ENCODE measurements at places on chromosomes 6 and 20.

DNA sequence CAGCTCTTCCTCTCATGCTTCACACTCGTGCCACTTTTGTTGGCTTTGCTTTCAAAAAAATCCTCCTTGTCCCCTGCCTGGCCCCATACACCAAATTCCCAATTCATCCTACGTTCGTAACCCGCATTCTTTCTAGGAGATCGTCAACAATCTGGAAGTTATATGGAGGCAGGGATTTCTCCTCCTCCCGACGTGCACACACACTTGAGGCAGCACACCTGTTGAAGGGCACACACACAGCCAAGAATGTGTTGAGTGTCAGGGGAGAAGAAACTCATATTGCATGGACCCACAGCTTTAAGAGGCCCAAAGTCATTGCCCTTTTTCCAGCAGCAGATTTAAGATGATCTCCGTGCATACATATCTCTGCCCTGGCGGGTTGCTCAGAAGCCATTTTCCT is 28.9 kb downstream of the THBS2 start:
- DNase-seq: no peak

DNA sequence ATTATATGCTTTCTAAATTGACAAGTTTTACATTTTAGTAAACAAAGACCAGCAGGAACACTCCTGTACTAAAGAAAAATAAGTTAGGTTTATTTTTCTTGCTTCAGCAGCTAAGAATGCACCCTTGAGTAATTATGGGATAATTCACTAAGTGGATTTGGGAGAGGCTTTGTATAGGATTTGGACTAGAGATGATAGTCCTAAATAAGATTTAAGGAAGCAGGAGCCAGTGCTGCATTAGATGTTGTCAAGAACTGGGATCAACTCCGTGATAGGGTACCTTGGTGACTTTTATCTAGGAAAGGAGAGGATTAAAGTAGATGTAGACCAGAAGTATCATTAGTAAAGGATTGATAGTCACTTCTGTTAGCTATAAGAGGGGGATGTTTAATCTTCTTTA is 4.1 kb upstream of the C6orf141 start:
- DNase-seq: no peak

DNA sequence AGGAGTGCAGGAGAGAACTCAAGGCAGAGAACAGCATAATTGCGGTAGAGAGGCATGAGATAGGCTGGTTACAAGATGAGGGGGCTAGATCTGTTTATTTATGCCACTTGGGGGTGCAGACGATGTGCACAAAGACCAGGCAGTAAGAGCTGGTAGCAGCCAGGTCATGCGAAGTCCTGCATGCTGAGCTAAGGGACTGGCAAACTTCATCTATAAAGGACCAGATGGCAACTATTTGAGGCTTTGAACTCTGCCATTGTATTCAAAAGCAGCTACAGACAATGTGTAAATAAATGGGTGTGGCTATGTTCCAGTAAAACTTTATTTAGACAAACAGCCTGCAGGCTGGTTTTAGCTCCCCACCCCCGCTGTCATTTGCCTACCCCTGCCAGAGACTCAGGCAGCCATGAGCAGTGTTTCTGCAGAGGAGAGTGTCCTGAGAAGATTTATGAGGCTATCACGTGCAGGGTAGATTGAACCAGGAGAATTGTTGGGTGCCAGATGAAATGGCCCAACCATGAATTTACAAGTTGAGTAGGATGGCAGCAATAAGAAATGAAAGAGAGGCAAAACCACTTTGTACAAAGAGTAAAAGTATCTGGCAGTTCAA is 253.4 kb upstream of the MOCS1 start:
- DNase-seq: no peak

DNA sequence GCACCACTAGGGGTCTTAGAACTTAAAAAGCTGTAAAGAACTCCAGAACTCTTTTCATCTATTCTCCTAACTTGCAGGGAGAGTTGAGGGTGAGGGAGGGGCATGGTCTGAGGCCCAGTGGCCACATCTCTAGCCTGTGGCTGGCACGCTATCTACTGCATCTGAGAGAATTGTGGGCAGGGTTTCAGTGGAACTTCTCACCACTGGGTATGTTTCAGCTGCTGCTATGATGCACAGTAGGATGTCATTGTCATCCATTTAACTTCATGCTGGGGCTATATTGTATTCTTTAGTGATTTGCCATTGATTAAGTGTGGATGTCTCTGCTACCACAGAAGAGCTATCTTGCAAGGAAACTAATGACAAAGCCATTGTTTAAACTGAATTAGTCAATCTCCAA is 4.5 kb downstream of the TMEM14A start:
- no peak for DNase-seq

- no peak for DNase-seq
Observed at GRCh38 chr20:53902968-53903651, 167.3 kb downstream of the BCAS1 start.
